ENCODE measurements at places on chromosomes 3 and 15.

DNA sequence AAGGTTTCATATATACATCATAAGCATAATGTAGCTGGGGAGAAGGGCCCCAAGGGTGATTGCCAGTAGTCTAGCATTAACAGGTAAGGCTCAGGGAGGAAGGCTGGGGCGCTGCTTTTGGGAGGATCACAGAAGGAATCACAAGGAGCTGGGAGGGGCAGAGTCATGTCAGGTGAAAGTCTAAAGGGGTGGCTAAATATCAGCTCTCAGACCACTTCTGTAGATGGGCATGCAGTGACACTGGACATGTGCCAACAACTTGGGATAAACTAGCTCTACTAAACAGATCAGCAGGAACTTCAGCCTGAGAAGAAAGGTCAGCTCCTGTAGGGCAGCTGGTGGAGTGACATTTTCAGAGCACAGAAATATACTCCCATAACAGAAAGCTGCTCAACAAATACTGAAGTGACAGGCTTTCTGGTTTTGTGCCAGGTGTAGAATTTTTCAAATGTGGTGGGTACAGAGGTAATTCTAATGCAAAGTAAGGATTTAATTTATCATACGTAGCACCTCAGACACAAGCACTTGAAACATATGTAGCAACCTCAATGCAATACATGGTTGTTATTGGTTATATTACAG, 79.4 kb downstream of the PEX5L start:
- DNase-seq, result no peak

DNA sequence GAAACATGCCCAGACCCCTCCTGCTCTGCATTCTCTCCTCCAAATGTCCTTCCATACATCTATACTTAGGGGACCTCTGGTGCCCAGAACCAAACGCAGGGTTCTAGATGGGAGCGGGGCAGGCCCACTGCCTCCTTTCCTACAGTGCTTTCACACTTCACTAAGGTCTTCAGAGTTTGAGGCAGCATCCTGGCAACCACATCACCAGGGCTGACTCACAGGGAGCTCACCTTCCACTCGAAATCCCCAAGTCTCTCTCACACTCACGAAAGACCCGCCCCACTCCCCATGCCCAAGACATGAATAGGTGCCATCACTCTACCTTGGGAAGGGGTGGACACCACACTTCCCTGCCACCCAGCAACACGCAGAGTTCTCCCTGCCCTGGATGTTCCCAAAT, 18.9 kb downstream of the HOMER2 start:
- DNase-seq, result no peak

GRCh38 chr3:111173328-111173900, 101.8 kb downstream of the NECTIN3 start:
- DNase-seq, result no peak

DNA sequence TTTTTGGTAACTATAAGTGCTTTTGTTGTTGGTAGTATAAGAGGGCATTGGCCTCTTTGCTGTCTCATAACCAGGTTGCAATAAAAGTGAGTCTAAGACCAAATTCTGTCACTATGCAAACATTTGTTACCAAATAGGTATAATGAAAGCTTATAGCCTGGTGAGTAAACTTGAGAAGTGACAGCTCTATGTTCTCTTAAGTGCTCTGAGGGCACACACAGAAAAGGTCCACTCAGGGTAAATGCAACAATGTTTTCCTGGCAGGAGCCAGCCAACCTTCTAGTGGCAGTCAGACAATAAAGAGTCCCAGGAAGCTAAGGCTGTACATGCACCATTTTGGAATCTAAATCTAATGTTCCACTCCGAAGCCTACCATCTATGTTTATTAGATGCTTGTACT, 262.1 kb upstream of the TGFBR2 start:
- no peak for DNase-seq

DNA sequence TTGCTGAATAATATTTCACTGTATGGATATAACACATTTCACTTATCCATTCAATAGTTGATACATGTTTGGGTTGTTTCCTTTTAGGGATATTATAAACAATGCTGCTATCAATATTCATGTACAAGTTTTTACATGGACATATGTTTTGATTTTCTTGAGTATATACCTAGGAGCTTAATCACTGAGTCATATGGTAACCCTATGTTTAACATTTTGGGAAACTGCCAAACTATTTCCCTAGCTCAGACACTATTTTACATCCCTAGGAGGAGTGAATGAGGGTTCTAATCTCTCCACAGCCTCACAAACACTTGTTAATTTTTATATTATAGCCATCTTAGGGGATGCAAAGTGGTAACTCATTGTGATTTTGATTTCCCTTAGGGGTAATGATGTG, 66.0 kb downstream of the GPR156 start:
- no peak for DNase-seq

GRCh38 chr15:90497912-90498311, 31.8 kb upstream of the CRTC3 start:
- DNase-seq, result no peak

DNA sequence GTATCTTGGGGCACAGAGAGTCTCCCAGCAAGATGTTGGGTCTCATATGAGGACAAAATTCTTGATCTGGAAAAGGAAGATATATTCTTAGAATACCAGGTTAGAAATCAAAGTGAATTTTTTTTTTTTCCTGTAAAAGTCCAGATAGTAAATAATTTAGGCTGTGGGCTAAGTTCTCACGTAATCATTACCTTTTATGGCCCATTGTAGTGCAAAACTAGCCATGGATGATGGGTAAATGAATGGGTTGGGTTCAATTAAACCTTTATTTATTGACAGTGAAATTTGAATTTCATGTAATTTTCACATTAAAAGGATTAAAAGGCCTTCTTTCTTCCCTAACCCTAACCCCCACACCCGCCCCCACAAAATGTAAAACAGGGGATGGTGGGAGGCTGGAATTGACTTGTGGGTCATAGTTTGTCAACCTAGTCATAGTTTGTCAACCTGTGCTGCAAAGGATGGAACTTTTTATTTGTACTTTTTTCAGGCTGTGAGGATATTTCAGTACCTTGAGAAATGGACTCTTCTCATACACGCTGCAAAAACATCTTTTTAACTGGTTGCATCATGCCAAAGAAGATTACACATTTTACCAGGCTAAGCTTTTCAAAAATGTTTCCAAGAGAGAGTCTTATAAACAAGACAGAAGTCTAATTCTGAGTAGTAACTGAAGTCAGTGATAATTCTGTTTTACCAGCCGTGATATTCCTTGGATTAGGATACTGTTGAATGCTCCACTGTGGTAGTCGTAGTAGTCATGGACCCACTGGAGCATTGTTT, 138.8 kb downstream of the AKAP13 start:
- DNase-seq, result no peak

- no peak for DNase-seq
Measured at GRCh38 chr3:102237838-102238237, 197.0 kb upstream of the ZPLD1 start.

GRCh38 chr15:28918141-28918983, 32.6 kb downstream of the APBA2 start:
- no peak for DNase-seq

- no peak for DNase-seq
Measured at GRCh38 chr15:76285241-76285825, 25.9 kb downstream of the ETFA start.

GRCh38 chr15:80577552-80578205, 117.4 kb upstream of the ABHD17C start:
- DNase-seq, result no peak

DNA sequence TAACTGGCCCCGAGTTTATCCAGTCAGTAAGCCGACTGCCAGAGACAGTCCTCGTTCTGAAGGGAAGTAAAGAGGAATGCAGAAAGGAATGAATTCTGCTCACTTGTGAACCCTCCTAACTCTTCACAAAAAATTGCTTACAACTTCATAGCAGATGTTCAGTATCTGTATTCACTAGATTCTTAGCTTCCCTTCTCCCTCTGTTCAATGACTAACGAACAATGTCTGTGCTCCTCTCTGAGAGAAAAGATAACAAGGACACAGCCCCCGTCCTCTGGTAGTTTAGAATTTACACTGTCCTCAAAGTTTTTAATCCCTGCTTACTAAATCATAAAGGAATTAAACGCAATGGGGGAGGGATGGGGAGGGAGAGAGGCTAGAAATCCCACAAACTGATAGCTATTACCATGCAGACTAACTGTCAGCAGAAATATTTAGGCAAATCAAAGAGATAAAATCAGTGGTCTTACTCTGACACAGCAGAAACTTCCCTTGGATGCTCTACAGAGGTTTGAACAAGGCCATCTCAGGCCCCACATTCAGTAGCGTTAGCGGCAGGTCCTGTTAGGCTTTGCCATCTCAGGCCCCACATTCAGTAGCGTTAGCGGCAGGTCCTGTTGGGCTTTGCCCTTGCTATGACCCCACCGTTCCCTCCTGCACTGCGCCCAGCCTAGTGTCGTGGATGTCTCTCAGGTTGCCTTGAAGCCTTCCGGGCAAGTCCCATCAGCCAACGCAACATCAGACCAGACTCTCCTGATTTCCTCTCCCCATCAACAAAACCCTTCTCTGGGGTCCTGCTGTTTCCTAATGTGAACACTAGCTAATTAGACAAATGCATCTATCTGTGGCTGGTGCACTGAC, 23.4 kb downstream of the NRROS start:
- no peak for DNase-seq

- DNase-seq, result no peak
Measured at GRCh38 chr15:70383856-70384255, 286.1 kb upstream of the TLE3 start.

GRCh38 chr3:100893590-100893989, 99.6 kb downstream of the ABI3BP start:
- no peak for DNase-seq

- DNase-seq, result no peak
Measured at GRCh38 chr3:50430950-50431435, 71.7 kb upstream of the TMEM115 start.

- DNase-seq, result no peak
Measured at GRCh38 chr3:127948211-127948610, 33.2 kb downstream of the KBTBD12 start.

GRCh38 chr3:194280777-194281176, 70.4 kb downstream of the CPN2 start:
- peak; percentile 13 for DNase-seq

- no peak for DNase-seq
Measured at GRCh38 chr3:174247687-174248152, 611.4 kb upstream of the NAALADL2 start.

- no peak for DNase-seq
Measured at GRCh38 chr3:45198264-45199260, 27.5 kb downstream of the TMEM158 start.

DNA sequence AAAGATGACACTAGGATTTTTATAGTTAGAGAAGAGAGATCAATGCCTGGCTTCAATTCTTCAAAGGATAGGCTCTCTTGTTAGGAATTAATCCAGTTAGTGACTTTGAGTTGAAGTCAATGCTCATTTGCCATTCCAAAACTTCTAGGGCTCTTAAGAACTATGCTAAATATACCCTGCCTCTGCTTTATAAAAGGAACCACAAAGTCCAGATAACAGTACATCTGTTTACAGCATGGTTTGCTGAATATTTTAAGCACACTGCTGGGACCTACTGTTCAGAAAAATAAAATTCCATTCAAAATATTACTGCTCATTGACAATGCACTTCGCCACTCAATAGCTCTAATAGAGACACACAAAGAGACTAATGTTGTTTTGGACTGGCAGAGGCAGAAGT, 786.6 kb upstream of the DPPA4 start:
- no peak for DNase-seq

DNA sequence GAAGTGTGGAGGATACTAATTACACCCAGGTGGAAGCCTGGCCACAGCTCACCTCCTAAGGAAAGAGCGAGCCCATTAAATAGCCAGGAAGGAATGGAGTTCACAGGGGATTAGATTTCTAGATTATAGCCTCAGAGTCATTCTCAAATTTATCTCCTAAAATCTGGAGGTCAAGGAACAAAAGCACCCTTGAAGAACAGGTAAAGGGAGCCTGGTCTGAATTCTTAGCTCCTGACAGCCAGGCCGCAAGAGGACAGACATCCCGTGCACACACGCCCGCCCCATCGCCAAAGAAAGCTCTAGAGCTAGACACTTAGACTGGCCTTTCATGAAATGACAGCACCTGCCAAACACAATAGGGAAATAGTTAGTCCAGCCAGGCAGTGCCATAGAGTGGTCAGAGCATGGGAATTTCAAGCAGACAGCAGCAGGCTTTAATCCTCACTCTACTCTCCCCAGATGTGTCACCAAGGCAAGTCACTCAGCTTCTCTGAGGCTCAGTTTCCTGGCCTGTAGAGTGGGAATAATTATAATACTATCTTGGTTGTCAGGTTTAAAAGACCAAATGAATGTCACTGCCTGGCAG, 59.2 kb downstream of the LIPC start:
- DNase-seq, result no peak
